ENCODE measurements at places on chromosomes 12 and 14.
A peak's percentile ranks its signal among the peaks of the same experiment; 100 is the strongest.

GRCh38 chr12:4448943-4449850 is 3.6 kb upstream of the FGF6 start:
- DNase-seq = no peak

- no peak for DNase-seq
These were observed 1.2 kb downstream of the PTGER2 start for GRCh38 chr14:52315355-52315718.

DNA sequence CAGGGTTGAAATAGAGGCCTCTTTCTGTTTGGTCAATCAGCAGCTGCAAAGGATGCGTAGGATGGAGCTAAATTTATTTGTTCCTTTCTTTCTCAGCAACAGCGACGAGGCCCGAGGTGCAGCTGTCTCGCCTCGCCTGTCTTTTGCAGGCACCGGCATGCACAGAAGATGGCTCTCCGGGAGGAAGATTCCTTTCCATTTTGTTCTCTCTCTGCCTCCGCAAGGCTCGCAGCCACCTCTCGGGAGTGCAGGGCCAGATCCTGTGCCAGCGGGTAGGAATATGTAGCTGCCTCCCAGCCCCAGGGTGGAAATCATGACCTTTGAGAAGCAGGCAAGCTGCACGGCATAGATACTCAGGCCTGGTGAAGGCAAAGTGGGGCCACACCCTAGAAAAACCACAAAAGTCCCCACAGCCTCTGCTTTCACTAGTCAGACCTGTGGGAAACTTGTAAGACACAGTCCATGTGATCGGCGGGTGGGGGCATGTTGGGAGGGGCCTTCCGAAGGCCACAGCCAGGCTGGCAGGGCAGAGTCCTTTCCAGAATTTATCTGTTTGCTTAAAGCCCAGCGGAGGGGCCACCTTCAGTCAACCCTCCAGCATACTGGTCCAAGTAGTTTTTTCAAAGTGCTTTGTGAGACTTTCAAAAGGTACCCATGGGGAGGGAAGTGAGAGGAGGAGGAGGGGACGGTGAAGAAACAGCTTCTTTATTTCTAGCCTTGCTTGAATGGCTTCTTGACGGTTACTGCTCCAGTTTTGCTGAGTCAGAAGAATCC is at the start of gene MAP1LC3B2:
Gene MAP1LC3B2, plus strand, starts transcription at position 220 of the 774 bp plus-strand sequence. CDS start 16,562 bp downstream, outside the sequence.
- DNase-seq = peak; percentile 55

DNA sequence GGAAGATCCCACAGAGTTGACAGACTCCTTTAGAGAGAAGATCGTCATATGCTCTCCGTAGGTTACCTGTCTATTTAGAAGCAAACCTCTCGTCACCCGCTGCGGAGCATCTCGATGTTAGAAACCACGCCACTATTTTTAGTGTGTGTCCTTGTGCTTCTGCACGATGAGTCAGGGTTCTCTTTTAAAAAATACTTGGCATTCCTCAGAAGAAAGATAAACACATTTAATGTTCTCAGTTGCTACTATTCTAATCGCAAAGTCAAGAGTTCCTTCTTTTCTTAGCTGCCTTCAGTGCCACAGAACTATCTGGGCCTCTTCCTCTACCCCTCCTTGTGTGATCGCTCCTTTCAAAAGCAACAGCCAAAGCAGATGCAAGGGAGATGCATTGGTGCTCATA is 192.4 kb downstream of the PELI2 start:
- DNase-seq = no peak

DNA sequence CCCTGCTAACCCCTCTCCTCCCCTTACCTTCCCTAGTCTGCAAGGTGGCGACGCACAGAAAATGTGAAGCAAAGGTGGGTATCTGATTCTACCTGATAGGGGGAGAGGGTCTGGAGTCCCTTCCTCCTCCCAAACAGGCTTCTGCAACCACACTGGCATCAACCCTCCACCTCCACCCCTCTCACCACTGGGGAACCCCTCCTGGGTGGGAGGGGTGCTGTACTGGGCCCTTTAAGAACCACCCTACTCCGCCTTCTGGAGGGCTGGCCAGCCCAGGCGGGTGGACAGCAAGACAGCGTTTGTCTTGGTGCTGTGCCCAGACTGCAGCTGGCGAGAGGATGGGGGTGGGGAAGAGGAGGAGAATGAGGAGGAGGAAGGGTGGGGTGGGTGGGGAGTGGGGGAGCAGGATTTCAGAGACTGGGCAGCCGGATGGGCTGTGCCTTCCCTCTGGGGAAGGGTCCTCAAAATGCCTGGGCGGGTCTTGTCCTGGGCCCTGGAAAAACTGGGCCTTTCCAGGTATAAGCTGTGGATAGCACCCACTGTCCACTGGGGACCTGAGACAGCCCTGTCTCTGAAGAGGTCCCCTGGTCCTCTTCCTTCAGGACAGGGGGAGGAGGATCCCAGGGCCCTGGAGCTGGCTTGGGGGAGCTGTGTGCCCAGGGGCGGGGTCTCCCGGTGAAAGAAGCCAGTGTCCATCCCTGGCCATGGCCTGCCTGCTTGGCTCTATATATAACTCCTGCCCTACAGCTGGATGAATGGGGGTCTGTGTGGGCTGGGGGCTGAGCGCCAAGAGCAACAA is 2.8 kb downstream of the TNS2 start:
- DNase-seq = peak; percentile 51

- DNase-seq = no peak
These were observed 127.3 kb upstream of the CCND2 start for GRCh38 chr12:4145990-4146859.

GRCh38 chr14:80695869-80696268 is 245.7 kb downstream of the CEP128 start:
- DNase-seq = no peak

- DNase-seq = no peak
These were observed 325.5 kb downstream of the FOXG1 start for GRCh38 chr14:29092121-29092520.

GRCh38 chr12:121578230-121579189 is 2.3 kb downstream of the KDM2B start:
- DNase-seq = peak; percentile 45

GRCh38 chr12:79451978-79452377 is 238.8 kb downstream of the PAWR start:
- peak; percentile 97 for DNase-seq

DNA sequence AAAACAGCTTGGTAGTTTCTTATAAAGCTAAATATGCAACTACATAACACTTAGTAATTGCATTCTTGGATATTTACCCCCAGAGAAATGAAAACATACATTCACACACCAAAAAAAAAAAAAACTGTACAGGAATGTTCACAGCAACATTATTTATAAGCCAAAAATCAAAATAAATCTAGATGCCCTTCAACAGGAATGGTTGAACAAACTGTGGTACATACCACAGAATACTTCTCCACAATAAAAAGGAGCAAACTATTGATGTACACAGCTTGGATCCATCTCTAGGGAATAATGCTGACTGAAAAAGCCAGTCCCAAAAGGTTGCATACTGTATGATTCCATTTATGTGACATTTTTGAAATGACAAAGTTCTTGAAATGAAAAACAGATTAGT is 62.1 kb upstream of the SLC38A4 start:
- DNase-seq = no peak

DNA sequence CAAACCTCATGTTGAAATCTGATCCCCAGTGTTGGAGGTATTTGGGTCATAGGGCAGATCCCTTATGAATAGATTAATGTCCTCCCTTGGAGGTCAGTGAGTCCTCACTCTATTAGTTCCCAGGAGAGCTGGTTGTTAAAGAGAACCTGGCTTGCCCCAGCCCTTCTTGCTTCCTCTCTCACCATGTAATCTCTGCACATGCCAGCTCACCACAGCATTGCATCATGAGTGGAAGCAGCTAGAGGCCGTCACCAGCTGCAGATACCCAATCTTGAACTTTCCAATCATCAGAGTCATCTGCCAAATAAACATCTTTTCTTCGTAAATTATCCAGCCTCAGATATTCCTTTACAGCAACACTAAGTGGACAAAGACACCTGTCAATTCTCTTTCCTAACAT is 161.8 kb upstream of the IGF1 start:
- DNase-seq = peak; percentile 25

DNA sequence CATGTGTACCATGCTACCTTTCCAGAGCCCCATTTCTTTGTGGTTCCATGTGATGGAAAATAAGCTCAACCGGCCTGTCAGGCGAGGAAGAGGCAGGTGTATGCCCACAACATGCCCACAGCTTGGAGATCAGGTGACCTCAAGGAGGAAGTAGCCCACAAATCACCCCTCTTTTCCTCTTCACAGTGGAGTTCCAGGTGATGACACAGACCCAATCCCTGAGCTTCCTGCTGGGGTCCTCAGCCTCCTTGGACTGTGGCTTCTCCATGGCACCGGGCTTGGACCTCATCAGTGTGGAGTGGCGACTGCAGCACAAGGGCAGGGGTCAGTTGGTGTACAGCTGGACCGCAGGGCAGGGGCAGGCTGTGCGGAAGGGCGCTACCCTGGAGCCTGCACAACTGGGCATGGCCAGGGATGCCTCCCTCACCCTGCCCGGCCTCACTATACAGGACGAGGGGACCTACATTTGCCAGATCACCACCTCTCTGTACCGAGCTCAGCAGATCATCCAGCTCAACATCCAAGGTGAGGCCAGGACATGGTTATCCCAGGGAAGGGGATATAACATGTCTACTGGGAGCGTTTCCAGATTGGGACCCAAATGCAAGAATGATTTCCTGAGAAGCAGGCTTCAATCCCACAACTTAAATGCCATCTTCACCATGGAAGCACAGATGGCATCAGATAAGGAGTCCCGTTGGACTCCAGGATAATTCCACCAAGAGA is 5.5 kb downstream of the TAPBPL start:
- no peak for DNase-seq

DNA sequence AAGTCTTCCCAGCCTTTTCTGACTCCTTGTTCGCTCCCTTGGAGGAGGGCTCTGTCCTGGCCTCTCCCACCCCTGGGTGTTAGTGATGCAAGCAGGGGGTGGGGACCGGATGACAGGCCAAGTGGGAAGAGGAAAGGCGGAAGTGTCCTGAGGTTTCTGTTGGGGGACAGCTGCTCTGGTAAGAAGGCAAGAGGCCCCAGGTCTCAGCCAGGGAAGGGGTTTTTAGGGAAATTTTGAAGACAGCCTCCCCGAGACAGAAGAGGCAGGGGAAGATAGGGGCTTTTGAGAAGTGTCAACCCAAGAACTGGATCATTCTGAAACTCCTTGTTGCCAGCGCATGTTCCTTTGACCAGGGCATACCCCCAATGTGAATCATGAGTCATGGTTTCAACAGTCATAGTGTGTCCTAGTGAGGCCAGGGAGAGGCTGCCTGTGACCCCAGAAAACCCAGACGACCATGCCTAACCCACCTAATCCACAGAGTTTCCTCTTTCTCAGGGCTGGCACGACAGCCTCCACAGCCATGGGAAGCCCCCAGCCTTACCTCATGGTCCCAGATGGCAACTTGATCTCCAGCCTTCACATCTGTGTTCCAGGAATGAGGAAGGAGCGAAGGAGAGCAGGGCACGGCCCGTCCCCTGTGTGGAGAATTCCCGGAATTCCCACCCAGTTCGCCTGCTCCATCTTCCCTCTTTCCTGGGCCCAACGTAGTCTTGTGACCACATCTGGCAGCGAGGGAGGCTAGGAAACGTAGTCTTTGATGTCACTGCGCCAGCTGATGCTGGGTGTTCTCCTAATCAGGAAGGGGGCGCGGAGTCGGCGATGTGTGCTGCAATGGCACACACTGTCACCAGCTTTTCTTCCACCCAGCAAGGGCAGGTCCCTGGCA is 4.9 kb upstream of the GPR132 start:
- peak; percentile 59 for DNase-seq

- no peak for DNase-seq
These were observed 178.2 kb downstream of the RASSF9 start for GRCh38 chr12:85657836-85658630.

DNA sequence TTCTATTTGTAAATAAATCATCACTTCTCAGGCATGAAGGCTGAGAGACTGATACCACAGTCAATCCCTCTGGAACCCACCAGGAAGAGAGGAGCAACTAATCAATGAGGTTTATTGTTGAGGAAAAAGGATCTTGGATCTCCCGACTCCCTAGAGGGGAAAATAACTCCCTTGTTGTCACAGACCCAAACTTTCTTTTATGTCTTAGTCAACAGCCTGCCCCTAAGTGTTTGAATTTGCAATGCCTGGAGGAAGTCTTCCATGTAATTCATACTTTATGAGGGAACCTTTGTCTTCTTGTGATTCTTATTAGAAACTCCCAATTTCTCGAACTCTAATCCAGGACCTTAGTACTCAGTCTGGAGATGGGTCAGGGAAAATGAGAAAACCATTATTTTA is 805.8 kb downstream of the DIO2 start:
- no peak for DNase-seq

- no peak for DNase-seq
These were observed 28.3 kb downstream of the DIO3 start for GRCh38 chr14:101589486-101590015.

DNA sequence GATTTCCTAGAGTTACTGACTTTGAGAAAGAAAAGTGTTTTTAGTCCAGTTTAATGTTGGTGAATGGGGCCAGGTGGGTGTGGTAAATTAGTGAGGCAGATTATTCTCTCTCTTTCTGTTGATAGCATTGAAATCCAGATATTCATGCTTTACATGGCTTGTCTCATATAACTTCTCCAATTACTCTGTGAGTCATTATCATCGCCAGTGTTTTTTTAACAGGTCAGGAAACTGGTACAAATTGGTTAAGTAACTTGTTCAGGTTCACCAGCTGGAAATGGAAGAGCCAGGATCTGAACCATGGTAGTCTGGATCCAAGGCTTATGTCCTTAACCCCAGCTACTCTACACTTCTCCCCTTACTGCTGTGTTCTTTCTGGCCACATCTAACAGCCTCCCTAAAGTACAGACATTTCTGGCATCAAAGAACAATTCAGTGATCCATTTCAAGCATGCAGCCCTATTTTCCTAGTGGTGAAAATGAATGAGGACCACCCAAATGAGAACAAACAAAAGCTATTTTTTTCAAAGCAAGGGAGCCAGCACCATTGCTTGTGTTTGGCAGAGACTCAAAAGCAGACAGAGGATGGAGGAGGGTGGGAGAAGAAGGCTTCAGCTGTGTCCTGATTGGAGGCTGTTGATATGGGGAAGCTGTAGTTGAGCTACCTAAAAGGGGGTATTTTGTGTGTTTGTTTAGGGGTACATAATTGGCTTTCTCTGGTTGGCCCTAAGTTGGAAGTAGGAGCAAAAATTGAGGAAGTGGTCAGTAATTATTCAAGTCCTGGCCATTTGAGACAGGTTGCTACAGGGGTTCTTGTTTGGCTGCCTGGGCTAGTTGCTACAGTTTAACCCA is 1.7 kb downstream of the IRAK3 start:
- DNase-seq = peak; percentile 52

GRCh38 chr12:5439371-5439771 is 7.5 kb downstream of the NTF3 start:
- no peak for DNase-seq
